NCI-H774 (cell line): ENCODE measurements at places on chromosomes 5 and 9.

DNA sequence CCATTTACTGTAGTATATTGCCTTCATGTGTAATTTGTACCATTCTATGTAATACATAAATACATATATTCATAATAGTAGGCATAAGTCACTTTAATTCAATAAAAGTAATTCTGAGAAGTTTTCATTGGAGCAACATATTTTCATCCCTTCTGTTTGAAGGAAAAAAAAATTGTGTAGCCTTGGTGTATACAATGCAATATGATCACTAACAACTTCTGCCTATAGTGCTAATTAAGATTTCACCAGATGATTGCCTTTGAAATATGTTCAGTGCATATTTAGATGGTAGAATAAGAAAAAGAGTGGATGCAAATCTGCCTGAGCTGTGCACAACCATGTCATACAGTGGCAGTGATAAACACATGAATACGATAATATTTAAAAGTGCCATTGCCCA, 996.8 kb downstream of the EFNA5 start:
- DNase-seq, result no peak

DNA sequence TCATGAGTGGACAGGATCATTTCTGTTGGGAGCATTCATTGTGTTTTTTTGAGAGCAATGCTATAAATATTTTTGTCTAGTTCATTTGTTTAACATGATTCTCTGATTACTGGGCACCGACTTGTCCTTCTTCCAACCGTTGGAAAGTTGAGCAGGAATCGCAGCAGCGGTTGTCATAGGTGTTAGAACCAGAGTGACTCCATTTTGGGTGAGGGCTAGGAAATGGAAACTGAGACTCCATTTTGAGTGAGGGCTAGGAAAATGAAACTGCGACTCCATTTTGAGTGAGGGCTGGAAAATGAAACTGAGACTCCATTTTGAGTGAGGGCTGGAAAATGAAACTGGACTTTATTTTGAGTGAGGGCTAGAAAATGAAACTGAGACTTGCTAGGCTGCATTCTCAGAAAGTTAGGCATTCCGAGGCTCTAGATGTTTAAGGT, 100.6 kb downstream of the ICE1 start:
- no peak for DNase-seq

GRCh38 chr5:142852416-142853198, 82.4 kb downstream of the ARHGAP26 start:
- no peak for DNase-seq

DNA sequence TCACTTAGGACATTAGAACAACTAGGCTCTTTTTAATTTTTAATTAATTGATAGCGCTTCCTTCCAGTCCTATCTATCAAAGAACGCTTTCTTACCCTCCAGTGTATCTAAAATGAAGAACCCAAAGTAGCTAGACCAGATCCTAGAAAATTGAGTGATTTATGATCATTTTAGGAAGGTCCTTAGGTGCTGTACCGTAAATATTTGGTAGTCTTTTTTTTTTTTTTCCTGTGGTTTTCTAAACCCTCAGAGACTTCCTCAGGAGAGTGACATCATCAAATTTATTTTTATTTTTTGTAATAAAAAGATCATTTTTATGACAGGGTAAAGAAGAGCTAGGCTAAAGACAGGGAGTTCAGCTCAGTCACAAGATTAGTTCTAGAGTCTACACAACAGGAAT, 197.4 kb downstream of the WDR70 start:
- DNase-seq, result no peak
